ENCODE measurements at places on chromosomes 12 and 14.
A peak's percentile ranks its signal among the peaks of the same experiment; 100 is the strongest.

GRCh38 chr14:55389330-55389729 is 22.3 kb downstream of the ATG14 start:
- DNase-seq = no peak

DNA sequence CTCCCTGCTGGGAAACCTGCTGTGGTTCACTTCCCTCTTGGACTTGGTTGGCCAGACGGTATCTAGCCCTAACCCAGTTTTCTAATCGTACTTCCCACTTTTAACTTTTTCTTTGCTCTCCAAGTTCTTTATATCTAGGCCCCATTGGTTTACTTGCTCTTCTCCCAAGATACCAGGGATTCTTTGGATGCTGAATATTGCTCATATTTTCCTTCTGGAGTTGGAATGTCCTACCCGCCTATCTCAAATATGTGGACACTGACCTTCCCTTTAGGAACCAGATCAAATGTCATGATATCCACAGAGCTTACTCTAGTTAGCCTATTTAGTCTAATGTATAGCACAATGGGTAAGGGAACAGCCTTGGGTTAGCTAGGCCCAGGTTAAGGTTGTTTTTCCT is 228.6 kb downstream of the DACT1 start:
- no peak for DNase-seq

GRCh38 chr14:49977126-49977841 is 84.4 kb downstream of the ARF6 start:
- DNase-seq = no peak

DNA sequence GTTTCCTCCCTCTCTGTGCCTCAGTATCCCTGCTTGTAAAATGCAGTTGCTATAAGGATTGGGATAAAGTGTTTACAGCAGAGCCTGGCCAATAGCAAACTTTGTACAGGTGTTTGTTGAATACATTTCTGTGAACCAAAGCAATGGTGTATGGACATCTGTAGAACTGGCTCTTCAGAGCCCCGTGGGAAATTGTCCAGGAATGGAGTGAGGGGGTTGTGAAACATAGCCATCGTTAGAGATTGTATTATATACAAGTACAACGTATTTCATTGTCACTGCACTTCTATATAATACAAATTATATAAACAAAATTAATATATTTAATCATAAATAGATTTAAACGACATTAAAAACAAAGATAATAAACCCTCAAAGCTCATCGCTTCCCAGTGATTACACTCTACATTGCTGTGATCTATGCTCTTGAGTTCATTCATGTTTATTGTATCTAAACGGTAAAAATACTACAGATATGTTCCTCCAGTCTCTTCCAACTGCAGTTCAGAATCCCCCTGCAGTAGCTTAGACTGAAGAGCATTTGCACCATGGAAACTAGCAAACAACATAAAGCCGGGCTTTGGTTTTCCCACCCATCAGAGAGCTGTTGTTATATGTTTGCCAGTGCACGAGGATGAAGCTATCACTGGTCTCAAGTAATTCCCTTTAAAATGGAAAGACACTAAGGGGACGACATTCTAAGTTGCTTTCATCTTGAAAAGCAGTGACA is 216.7 kb downstream of the TMEM132C start:
- no peak for DNase-seq

DNA sequence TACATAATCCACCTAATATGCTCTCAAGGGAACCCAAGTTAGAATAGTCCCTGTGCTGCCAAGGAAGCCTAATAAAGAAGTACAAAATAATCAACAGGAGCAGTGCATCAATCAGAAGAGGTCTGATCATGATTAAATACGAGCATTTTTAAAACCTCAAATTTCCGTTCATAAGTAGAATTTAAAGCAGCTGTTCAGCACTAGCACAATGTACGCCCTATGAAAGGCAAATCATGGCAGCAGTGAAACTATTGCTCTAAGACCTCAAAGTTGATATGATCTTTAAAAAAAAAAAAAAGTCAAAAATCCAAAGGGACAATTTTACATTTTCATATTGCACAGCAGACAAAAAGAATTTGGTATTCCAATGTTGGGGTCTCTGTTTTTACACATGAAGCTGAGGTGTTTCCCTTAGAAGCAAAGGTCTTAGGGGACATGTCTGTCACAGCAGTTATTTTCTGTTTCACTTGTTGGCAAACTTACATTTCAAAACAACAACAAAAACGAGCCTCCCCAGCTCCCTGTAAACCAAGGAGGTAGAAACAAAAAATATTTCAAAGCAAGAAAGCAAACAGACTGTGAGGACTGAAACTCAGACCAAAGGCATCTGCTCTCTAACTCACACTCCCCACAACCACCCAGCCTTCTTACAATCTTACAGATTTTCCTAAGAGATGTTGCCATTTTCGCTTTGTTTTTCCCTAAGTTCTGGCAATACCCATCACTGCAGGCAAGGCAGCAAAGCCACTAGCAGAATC is 28.2 kb downstream of the SOX5 start:
- no peak for DNase-seq

DNA sequence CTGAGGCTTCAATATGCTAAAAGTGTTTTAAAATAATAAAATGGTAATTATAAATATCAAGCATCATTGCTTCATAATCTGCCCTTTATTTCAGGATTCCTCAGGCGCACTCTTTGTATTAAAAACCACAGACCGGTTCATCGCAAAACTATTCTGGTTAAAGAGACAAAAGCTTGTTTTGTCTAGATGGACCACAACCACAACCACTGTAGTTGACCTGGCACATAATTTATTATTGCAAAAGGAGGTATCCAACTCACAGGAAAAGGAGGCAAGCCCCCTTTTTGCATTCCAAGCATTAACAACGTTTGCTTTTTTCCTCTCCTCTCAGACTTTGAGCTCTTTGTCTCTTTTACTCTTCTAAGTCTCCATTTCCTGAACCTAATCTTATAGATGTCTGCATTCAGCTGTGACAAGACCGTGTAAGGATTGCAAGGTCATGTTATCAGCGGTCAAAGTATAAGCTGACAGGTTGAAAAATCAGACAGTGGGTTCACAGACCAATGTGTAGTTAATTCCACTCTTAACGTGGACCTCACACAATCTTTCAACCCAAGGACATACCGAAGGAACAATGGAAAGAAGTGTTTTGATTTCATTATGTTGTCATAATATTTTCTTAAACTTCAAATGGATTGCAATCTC is 1057.6 kb downstream of the GALC start:
- no peak for DNase-seq

DNA sequence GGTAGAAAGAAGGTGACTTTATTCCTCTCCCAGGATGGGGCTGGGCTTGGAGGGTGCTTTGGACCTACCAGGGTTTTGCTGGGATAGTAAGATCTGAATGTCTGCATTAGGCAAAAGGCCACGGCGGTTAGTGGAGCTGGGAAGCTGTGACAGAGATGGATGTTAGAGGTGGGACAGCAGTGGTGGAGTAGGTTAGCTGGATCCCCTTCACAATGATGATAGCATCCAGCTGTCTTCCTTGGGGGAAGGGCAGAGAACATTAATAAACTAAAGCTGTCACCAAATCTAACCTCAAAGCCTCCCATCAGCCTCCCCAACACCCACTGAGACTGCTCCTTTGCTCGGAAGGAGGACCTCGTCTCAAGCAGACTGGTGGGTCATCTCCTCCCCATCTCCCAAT is 104.8 kb downstream of the GPATCH2L start:
- no peak for DNase-seq

DNA sequence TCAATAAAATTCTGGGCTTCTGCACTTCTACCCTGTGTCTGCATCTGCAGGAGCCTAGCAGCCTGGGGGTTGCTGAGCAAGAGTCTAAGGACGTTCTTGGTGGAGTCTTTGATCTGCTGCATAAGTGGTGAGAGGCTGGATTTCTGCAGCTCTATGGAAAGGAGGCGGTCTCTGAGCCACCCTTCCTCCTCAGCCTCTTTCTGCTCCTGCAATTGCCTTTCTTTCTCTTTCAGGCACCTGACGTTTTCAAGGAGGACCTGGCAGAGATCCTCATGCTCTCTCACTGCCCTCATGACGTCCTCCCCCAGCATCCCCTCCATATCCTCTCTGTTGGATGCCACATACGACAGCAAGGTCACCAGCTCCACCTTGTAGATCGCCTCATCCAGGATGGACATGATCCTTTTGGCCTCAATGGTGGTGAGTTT is 13.6 kb upstream of the TPCN1 start:
- DNase-seq = no peak

DNA sequence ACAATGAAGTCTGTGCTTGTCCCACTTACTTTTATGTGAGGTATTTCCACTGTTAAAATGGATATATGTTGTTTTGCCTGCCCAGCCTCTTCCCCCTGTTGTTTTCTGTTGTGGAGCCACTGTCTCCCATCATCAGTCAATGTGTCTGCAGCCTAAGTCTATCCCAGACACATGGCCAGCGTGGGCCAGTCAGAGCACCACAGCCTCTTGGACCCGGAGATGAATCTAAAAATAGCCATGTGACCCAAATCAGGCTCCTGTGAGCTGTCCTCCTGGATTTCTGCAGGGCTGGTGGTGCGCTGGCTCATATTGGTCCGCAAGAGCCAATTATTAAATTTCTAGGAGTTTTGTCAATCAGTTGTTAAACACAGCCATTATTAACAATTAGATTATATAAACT is 44.0 kb upstream of the PRICKLE1 start:
- no peak for DNase-seq

GRCh38 chr14:103537175-103537990 is 8.4 kb downstream of the TRMT61A start:
- DNase-seq = no peak

- no peak for DNase-seq
Observed at GRCh38 chr12:48629541-48629940, 52.5 kb downstream of the KANSL2 start.

GRCh38 chr14:94925416-94926173 is 155.7 kb upstream of the GSC start:
- DNase-seq = peak; percentile 50

GRCh38 chr12:65925626-65926025 is 101.3 kb downstream of the HMGA2 start:
- DNase-seq = no peak

GRCh38 chr12:58980768-58981167 is 60.5 kb upstream of the LRIG3 start:
- DNase-seq = no peak

DNA sequence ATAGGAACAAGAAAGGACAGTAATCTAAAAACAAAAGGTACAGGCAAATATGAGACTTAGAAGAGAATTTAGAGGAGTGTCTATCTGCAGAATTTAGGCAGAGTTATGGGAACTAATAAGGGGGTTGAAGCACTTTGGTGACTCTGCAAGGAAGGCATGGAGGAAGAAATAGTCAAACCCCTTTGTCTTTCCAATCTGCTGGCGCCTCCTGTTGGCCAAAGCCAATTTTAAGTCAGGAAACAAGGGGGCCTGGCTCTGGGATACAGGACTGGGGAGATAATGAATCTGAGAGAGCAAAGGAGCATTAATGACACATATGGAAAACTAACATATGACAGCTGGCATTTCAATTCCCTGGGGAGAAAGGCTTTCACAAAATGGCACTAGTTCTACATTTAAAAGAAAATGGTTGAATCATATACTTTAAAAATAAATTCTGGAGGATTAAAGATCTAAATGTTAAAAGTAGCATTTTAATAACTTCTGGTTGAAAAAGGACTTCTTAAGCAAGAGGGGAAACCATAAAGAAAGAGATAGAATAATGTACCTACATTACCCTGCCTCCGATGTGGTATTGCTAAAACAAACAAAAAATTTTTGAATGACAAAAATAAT is 48.5 kb upstream of the CSRP2 start:
- DNase-seq = peak; percentile 96
